Gastrocnemius medialis (tissue), 4 donors: ENCODE measurements at places on chromosomes 5 and 9. TPM values are rescaled to one million over a fixed set of nuclear protein-coding genes. Genes with fewer than 3 reads are reported as not detected.

DNA sequence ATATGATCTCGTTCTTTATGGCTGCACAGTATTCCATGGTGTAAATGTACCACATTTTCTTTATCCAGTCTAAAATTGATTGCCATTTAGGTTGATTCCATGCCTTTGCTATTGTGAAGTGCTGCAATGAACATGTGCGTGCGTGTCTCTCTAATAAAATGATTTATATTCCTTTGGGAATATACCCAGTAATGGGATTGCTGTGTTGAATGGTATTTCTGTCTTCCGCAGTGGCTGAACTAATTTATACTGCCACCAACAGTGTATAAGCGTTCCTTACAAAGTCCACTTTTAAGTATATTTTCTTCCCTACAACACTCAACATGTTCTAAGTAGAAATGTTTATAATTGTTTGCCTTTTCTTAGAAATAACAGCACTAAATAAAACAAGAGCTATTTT is 521.9 kb downstream of the DTWD2 start:
- H3K27ac ChIP-seq: no peak overlapping the region
- H3K27me3 ChIP-seq: no peaks in the 10 kb centered on the region
- no peak overlapping the region for H3K4me3 ChIP-seq
- no peaks in the 10 kb centered on the region for H3K4me1 ChIP-seq

N4BP3 gene
- total RNA-seq: 2.3 TPM

CWC27 gene
- 8.4 TPM for total RNA-seq

- H3K36me3 ChIP-seq: no peaks in the 10 kb centered on the region
- DNase-seq: no peak
- H3K27ac ChIP-seq: no peak overlapping the region
- no peaks in the 10 kb centered on the region for H3K4me1 ChIP-seq
- H3K27me3 ChIP-seq: no peaks in the 10 kb centered on the region
- H3K4me3 ChIP-seq: no peak overlapping the region
Observed at GRCh38 chr5:59873113-59873512, 20.4 kb downstream of the PDE4D start.

GFRA3 gene
- 0.42 TPM for total RNA-seq

AGXT2 gene
- 0.20 TPM for total RNA-seq

DNA sequence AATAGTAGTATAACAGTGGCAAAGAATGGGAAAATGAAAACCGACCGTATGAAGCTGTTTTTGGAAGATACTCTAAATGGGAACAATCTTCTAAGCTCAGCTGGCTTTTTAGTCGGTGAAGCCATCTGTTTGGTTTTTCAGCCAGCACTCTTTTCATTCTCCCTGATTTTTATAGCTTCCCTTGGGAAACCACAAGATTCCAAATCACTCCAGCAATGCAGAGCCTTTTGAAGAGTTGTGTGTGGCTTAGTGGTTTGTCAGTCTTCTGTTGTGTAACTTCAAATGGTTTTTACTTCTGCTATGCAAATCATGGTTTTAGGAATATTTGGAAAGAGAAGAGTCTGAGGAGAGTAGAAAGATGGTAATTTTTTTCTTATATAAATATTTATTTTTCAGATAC is 180.7 kb downstream of the KDM4C start:
- no peak overlapping the region for H3K27ac ChIP-seq
- no peaks in the 10 kb centered on the region for H3K27me3 ChIP-seq
- H3K36me3 ChIP-seq: no peaks in the 10 kb centered on the region
- peaks cover 4% of the 10 kb centered on the region for H3K4me1 ChIP-seq
- no peak for DNase-seq
- no peak overlapping the region for H3K4me3 ChIP-seq

CANX gene
- total RNA-seq: 141 TPM

HAVCR2 gene
- total RNA-seq: 5.0 TPM

DNA sequence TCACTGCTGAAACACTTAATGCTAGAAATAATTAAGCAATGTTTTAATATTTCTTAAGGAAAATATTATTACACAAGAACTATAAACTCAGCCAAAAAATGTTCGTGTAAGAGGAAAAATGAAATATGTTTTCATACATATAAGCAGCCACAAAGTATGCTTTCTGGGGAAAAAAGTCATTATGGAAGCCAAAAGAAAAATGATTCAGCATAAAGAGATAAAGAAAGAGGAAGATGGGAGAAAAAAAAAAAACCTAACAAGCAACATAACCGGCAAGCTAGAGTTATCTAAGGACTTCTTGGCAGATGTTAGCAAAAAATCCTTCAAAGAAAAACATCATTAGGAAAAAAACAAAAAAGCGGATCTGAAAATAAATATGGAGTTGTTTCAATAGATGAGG is 179.1 kb downstream of the MUSK start:
- H3K27me3 ChIP-seq: no peaks in the 10 kb centered on the region
- no peak overlapping the region for H3K27ac ChIP-seq

DNA sequence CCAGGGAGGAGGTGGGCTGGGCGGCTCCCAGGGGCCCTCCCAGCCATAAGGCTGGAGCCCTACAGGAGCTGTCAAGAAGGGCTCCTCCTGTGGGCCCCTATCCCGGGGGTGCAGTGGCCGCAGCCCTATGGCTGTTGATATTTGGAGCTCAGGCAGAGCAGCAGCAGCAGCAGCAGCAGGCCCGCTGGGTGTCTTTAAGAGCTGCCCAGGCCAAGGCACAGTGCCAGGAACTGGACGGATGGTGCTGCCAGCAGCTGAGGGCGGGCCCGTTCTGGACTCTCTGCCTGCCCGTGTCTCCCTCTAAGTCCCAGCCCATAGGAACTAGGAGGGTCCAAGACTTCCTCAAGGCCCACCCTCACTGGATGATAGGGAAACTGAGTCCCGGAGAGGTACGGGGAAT is 3.6 kb downstream of the AK1 start:
- H3K36me3 ChIP-seq: peaks cover 36% of the 10 kb centered on the region
- H3K4me1 ChIP-seq: peaks cover 53% of the 10 kb centered on the region
- peak overlapping the region; percentile 91 for H3K27ac ChIP-seq
- peak overlapping the region; percentile 47 for H3K4me3 ChIP-seq
- peak; percentile 76 for DNase-seq

- no peak overlapping the region for H3K27ac ChIP-seq
- H3K4me1 ChIP-seq: peaks cover 10% of the 10 kb centered on the region
- no peaks in the 10 kb centered on the region for H3K27me3 ChIP-seq
- H3K4me3 ChIP-seq: no peak overlapping the region
- no peak for DNase-seq
Observed at GRCh38 chr9:78238046-78239038, 2.5 kb downstream of the CEP78 start.

- H3K27me3 ChIP-seq: no peaks in the 10 kb centered on the region
- DNase-seq: peak; percentile 85
- H3K27ac ChIP-seq: peak overlapping the region; percentile 89
- peaks cover 75% of the 10 kb centered on the region for H3K4me1 ChIP-seq
- H3K4me3 ChIP-seq: no peak overlapping the region
Observed at GRCh38 chr5:172791286-172791685, 20.3 kb upstream of the DUSP1 start.

DNA sequence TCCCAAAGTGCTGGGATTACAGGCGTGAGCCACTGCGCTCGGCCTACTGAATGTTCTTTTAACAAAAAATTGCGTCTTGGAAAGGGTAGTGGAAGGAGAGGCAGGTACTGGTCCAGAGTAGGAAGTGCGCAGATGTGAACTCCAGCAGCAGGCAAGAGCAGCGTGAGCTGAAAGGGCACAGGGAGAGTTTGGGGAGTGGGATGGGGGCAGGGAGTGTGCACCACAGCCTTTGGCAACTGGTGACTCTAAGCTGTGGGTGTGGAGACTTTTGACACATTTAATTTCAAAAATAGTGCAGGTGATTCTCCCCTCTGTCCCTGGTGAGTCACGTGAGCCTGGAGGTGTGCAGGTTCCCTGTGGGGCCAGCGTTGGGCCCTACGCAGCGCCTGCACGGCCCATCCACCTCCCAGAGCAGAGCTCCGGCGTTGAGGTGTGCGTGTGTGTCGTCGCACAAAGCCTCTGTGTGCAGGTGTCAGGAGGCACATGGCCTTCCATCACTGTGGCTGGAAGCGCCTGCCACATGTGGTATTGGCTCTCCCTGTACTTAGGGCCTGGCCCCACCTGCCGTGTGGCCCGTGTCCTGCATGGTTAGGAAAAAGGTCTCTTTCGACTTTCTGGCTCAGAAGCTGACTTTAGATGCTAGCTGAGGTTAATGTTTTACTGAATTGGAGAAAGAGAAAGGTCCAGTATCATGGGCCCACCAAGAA is 11.5 kb downstream of the SQSTM1 start:
- H3K27ac ChIP-seq: peak overlapping the region; percentile 61
- no peak for DNase-seq
- peaks cover 53% of the 10 kb centered on the region for H3K4me1 ChIP-seq
- no peak overlapping the region for H3K4me3 ChIP-seq
- peaks cover 90% of the 10 kb centered on the region for H3K36me3 ChIP-seq

TMEM174 gene
- not detected for total RNA-seq

- peaks cover 28% of the 10 kb centered on the region for H3K4me1 ChIP-seq
- H3K27ac ChIP-seq: no peak overlapping the region
- H3K4me3 ChIP-seq: no peak overlapping the region
- H3K27me3 ChIP-seq: no peaks in the 10 kb centered on the region
Observed at GRCh38 chr9:70427161-70427945, 12.9 kb upstream of the KLF9 start.

DNA sequence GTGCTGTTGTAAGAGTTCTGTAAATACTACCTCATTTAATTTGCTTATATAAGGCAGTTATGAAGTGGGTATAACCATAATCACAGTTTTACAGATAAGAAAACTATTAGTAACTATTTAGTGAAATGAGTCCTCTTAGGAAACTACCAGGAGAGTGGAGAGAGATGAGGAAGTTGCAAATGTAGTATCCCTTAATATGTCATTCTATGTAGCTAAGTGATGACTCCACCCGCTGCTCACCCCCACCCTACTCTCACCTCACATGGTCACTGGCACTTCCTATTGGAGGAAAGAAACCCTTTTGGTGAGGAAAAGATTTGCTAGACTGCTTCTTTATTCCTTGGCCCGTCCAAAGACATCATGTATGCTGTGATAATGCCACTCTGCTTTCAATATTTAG is 241.8 kb upstream of the SLC24A2 start:
- H3K27me3 ChIP-seq: no peaks in the 10 kb centered on the region
- H3K4me3 ChIP-seq: no peak overlapping the region
- H3K4me1 ChIP-seq: no peaks in the 10 kb centered on the region
- DNase-seq: no peak
- H3K36me3 ChIP-seq: no peaks in the 10 kb centered on the region
- peak overlapping the region; percentile 47 for H3K27ac ChIP-seq

GRCh38 chr5:20157089-20157488 is 169.1 kb upstream of the CDH18 start:
- H3K27ac ChIP-seq: no peak overlapping the region
- H3K27me3 ChIP-seq: no peaks in the 10 kb centered on the region
- DNase-seq: no peak
- no peaks in the 10 kb centered on the region for H3K36me3 ChIP-seq
- no peak overlapping the region for H3K4me3 ChIP-seq
- H3K4me1 ChIP-seq: no peaks in the 10 kb centered on the region

DNA sequence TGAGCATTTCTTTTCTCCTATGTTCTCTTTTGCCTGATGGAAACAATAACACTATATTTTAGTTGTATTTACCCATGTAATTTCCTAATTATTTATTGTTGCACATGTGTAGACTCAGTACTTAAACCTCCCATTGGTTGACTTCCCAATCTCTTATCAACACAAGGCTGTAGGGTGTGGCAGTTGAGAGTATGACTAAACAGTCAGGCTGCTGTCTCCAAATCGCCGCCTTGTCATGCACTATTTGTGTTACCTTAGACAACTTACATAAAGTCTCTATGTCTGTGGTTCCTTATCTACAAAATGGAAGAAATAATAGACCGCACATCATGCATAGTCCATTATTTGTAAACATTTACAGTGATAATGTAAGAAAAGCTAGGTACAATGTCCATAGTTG is 68.9 kb upstream of the EFNA5 start:
- no peaks in the 10 kb centered on the region for H3K4me1 ChIP-seq
- H3K4me3 ChIP-seq: no peak overlapping the region
- H3K36me3 ChIP-seq: no peaks in the 10 kb centered on the region
- H3K27ac ChIP-seq: no peak overlapping the region
- DNase-seq: no peak

IL3 gene
- total RNA-seq: not detected

DNA sequence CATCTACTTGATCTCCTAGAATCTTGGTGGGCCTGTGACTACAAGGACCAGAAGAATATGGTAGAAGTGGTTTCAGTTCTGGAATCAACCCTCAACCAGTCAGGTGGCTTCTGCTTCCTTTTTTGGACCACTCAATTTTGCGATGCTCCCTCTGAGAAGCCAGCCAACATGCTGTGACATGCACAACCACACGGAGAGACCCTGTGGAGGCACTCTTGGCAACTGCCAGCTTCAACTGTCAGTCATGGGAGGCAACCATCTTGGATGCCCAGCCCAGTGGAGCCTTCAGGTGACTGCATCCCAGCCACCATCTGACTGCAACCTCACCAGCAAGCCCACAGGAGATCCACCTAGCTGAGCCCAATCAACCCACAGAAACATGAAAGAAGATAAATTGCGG is 137.3 kb downstream of the FAM114A2 start:
- no peaks in the 10 kb centered on the region for H3K4me1 ChIP-seq

FAXDC2 gene
- 7.9 TPM for total RNA-seq

TAS2R1 gene
- total RNA-seq: not detected

ACOT12 gene
- total RNA-seq: not detected

- H3K4me1 ChIP-seq: peaks cover 10% of the 10 kb centered on the region
- no peaks in the 10 kb centered on the region for H3K27me3 ChIP-seq
- no peaks in the 10 kb centered on the region for H3K36me3 ChIP-seq
- peak overlapping the region; percentile 41 for H3K27ac ChIP-seq
- no peak for DNase-seq
Observed at GRCh38 chr9:123048748-123049147, 15.3 kb downstream of the GPR21 start.

- H3K4me1 ChIP-seq: no peaks in the 10 kb centered on the region
- H3K27me3 ChIP-seq: no peaks in the 10 kb centered on the region
- DNase-seq: no peak
- no peak overlapping the region for H3K27ac ChIP-seq
- no peak overlapping the region for H3K4me3 ChIP-seq
Observed at GRCh38 chr5:10644192-10644591, 80.3 kb downstream of the ANKRD33B start.

- no peak overlapping the region for H3K4me3 ChIP-seq
- peaks cover 9% of the 10 kb centered on the region for H3K4me1 ChIP-seq
- DNase-seq: no peak
- H3K36me3 ChIP-seq: no peaks in the 10 kb centered on the region
Observed at GRCh38 chr5:146283344-146283761, 55.3 kb upstream of the POU4F3 start.

DNA sequence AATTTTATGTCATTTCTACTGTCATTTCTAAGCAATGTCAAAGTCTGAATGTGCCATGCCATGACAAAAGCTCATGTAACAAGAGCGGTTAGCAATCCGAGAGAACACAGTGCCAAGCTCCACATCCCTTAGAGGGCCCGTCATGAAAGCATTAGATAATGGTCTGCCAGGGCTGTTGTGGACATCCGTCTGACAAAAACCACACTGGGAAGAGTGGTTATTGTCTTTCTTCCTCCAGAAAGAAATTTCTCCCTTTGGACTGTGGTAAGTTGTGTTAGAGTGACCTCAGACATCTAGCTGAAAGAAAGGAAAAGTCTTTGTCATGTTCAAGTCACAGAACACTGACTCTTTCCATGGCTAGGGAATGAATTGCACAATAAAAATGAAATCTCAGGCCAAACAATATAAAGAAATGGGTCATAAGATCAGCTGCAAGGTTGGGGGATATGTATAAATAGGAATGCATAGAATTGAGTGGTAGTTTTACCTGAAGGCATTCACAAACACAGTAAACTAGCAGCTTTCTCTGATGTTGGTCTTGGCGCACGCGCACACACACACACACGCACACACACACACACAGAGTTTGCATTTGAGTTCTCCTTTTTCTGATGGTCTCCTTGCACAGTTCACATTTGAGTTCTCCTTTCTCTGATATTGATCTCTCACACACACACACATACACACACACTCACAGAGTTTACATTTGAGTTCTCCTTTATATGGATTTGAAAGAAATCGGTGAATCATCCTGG is 5.3 kb downstream of the SLC1A3 start:
- peak overlapping the region; percentile 44 for H3K27ac ChIP-seq
- no peaks in the 10 kb centered on the region for H3K36me3 ChIP-seq
- H3K4me1 ChIP-seq: peaks cover 42% of the 10 kb centered on the region
- no peaks in the 10 kb centered on the region for H3K27me3 ChIP-seq

C5orf52 gene
- total RNA-seq: not detected
